CD8-positive, alpha-beta memory T cell (primary cell): ENCODE measurements at places on chromosomes 4 and X. TPM values are rescaled to one million over a fixed set of nuclear protein-coding genes. Genes with fewer than 3 reads are reported as not detected.

DNA sequence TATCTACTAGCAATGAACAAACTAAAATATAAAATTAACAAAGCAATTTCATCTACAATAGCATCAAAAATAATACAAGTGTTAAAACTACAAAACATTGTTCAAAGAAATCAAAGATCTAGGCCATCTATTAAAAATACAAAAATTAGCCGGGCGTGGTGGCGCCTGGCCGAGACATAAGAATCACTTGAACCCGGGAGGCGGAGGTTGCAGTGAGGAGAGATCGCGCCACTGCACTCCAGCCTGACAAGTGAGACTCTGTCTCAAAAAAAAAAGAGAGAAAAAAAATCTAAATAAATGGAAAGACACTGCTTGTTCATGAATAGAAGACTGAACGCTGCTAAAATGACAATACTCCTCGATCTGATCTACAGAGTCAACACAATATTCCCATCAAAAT is 139.2 kb downstream of the RBM47 start:
- H3K4me1 ChIP-seq: no peaks in the 10 kb centered on the region
- H3K27me3 ChIP-seq: no peaks in the 10 kb centered on the region
- no peak overlapping the region for H3K27ac ChIP-seq

DNA sequence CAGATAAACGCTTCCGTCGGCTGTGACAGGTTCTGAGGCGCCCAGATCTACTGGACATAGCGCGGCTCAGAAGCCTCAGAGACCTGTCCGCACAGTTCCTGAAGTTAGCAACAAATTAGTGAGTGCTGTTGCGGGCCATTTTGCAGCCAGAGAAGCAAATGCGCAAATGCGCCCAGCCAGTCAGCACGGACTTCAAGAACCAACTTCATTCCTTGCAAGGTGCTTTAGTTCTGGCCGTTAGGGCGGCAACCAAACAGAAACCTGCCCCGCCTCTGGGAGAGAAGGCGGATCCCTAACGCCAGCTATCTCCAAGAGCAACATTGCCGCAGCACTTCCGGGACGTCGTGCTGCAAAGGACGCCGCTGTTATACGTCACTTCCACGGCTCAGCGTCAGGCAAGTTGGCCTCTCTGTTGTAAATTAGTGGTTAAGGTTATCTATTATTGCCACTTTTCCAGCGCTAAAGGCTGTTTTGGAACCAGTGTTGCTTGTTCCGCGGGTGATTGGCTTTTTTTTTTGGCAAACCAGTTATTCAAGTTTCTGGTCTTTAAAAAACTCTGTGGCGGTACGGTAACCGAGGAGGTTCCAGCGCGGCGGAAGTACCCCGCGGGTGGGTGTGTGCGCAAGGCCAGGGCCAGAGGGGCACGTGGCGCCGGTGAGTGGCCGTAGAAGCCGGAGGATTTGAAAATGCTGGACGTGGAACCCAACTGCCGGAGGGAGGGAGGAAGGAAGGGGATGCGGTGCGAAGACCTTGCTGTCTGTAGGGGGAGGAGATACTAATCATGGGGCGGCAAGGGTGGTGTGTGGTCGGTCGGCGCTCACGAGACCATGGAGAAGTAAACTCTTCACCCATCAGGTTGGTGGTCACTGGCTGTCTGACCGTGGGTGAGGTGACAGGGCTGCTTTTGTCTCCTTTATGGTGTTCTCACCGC is at the start of gene GAR1:
Gene GAR1 (plus strand): TSS at position 612 of the 931 bp plus-strand sequence. CDS start 403 bp downstream, outside the sequence.
- H3K36me3 ChIP-seq: peaks cover 12% of the 10 kb centered on the region
- DNase-seq: peak; percentile 84
- peaks cover 17% of the 10 kb centered on the region for H3K4me1 ChIP-seq
- H3K4me3 ChIP-seq: peak within 1 kb of the TSS; percentile 97
- no peaks in the 10 kb centered on the region for H3K27me3 ChIP-seq

Gene PHEX
- 20.8 TPM for total RNA-seq

DNA sequence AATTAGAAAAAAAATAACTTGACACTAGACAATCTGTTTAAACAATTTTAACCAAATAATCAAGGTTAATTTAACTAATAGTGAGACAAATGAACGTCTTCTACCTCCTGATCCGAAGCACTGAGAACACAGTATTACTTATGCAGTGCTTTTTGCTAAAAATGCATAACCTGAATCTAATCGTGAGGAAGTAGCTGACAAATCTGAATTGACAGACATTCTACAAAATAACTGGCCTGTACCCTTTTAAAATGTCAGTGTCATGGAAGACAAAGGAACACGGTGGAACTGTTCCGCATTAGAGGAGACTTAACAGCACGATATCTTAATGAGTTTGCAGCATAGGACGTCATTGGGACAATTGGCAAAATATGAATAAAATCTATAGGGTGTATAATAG is 631.2 kb upstream of the ZFP42 start:
- no peak overlapping the region for H3K27ac ChIP-seq
- no peaks in the 10 kb centered on the region for H3K4me1 ChIP-seq
- H3K36me3 ChIP-seq: no peaks in the 10 kb centered on the region
- no peak for DNase-seq
- H3K4me3 ChIP-seq: no peak overlapping the region

Gene CCKAR
- total RNA-seq: not detected

Gene TRIM75
- total RNA-seq: not detected

DNA sequence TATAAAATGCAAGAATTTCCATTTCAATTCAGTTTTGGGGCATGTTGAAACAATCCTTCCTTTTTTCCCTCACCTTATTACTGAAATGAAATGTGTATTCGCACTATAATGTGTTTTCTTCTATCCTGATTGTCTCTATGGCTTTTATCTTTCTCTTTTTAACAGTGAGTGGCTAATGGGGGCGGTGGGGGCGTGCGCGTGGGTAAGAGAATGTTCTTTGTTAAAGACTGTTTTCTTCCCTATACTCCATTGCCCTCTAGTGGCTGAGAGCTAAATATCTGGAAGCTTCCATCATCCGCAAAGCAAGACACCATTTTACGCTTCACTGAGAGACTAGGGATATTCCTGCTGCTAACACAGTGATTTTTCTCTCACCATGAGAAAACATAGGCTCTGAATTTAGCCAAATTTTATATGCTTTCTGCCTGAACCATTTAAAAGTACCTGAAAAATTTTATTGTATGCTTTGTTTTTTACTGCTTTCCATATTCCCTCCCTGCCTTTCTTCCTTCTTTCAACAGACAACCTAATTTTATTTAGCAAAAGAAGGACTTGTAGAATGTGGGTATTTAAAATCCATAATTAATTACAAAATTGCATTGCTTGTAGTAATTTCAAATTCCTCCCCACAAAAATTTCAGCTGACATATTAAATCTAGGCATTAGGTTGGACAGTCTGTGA is 194.0 kb downstream of the GASK1B start:
- H3K27me3 ChIP-seq: no peaks in the 10 kb centered on the region
- H3K4me3 ChIP-seq: no peak overlapping the region
- DNase-seq: no peak
- H3K36me3 ChIP-seq: no peaks in the 10 kb centered on the region
- H3K27ac ChIP-seq: no peak overlapping the region

Gene ODAPH
- total RNA-seq: not detected

DNA sequence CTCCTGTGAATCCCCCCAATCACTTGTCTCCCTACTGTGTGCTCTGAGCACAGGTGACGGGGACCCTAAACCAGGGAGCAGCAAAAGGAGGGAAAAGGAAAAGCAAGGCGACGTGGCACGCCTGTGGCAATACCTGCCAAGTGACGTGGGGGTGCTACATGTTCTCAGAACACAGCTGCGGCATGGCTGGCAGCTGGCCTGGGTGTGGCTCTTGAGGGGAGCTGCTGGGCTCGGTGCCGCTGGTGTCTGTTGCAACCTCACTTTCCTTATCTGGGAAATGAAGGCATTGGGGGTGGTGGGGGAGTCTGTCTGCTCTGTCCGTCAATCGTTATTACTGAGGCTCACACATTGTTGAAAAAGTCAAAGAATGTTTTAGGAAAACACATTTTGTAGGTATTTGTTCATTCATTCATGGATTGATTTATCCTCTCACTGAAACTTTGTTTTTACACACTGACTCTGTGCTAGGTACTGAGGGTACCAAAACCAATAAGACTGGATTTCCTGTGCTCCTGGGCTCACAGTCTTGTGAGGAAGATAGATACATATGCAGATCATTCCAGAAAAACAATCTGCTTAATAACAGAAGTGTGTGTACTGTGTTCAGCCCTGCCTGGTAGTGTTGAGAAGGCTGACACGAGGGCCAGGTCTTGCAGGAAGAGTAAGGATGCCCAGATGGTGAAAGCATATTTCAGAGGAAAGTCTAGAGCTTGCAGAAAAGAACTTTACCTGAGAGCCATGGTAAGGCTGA is 217.6 kb downstream of the PTTG2 start:
- peak; percentile 63 for DNase-seq
- H3K36me3 ChIP-seq: no peaks in the 10 kb centered on the region
- H3K27me3 ChIP-seq: no peaks in the 10 kb centered on the region
- no peak overlapping the region for H3K27ac ChIP-seq
- H3K4me3 ChIP-seq: peak overlapping the region; percentile 43
- H3K4me1 ChIP-seq: peaks cover 22% of the 10 kb centered on the region

DNA sequence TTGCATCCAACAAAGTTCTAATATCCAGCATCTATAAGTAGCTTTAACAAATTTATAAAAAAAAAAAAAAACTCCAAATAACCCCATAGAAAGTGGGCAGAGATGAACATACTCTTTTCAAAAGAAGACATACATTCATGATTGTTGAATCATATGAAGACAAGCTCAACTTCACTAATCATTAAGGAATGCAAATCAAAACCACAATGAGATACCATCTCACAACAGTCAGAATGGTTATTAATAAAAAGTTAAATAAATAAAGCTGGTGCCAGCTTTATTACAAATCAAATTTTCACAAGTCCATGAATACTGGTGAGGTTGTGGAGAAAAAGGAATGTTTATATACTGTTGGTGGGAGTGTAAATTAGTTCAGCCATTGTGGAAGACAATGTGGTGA is 592.0 kb downstream of the IQCM start:
- H3K36me3 ChIP-seq: no peaks in the 10 kb centered on the region
- H3K4me3 ChIP-seq: no peak overlapping the region
- no peak for DNase-seq
- H3K27me3 ChIP-seq: no peaks in the 10 kb centered on the region
- no peak overlapping the region for H3K27ac ChIP-seq

DNA sequence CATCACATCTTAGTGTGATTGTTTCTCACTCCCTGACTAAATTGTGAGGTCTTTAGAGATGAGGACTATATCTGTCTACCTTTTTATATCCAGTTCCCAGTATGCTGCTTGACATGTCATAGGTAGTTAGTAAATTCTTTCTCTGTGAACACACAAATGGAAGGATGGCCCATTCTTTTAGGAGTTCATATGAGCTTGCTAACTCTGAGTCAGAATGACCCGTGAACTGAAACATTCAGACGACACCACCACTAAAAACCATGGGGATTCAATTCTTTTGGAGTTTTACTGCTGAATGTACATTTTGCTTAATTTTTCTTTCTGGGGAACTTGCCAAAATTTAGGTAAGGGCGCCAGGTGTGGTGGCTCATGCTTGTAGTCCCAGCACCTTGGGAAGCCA is 13.9 kb downstream of the OFD1 start:
- H3K36me3 ChIP-seq: peaks cover 5% of the 10 kb centered on the region
- H3K27ac ChIP-seq: no peak overlapping the region
- DNase-seq: no peak
- no peak overlapping the region for H3K4me3 ChIP-seq
